ENCODE measurements at places on chromosomes 13 and 19.

GRCh38 chr13:34897220-34897619, 44.9 kb upstream of the NBEA start:
- DNase-seq = no peak

- DNase-seq = no peak
Measured at GRCh38 chr13:50220938-50221337, 205.7 kb downstream of the KCNRG start.

DNA sequence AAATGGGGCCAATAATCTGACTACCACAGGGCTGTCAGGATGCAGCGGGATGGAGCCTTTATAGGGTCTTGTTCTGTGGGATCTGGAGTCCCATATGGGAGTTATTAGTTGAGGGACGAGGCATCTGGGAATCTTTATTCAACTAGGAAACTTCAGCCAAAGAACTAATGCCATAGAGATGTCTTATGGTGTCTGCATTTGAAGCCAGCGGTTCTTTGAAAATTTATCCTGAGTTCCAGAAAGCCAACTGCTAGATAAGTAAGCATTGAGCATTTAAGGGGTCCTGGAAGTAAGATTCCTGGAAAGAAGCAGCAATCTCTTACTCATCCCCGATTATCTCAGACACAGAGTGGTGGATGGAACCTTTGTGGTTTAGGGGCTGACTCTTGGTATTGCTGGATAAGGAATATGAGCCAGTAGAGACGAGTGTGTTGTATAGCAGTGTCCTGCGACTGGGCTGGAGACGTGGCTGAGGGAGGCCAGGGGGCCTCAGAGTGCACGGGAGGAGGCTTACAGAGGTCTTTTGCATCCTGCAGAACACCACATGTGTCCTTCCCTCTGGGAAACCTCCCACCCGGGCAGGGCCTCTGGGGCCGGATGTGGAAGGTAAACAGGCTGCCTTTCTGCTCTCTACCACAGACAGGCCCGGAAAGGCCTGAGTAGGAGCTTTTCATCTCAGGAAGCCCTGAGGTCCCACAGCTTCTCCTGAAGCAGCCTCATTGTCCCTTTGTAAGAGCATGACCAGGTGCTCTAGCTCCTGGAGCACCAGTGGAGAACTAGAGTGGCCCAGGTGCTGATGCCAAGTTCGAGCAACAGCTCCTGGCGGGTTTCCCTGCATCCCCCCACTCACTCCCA, 28.8 kb downstream of the ACTN4 start:
- DNase-seq = no peak

DNA sequence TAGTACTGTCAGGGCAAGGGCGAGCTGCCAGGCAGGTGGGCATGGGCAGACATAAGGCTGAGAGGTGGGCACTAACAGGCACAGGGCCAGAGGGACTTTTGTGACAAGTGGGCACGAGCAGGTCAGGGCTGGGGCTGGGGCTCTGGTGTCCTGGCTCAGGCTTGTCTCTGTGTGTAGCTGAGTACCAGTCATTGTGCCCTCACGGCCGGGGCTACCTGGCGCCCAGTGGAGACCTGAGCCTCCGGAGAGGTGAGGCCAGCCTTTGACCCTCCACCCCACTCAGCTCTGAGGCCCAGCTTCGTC, 21.6 kb downstream of the LTBP4 start:
- no peak for DNase-seq

DNA sequence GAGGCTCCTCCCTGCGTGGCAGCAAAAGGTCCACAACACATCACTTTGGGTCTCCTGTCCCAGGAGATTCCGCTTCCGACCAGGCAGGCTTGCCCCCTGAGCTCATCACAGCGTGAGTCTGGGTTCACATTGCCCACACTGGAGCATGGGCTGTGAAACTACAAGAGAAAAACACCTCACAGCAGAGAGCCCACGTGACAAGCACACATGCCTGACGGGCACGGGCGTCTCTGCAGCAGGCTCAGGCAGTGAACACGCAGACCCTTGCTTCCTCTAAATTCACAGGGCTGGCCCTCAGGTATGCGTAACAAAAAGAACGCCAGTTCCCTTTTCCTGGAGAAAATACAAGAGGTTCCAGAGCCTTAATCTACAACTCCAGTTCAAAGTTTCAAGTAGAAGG, 41.9 kb downstream of the RASA3 start:
- DNase-seq = no peak

GRCh38 chr13:79097201-79097600, 308.9 kb downstream of the RBM26 start:
- no peak for DNase-seq

GRCh38 chr19:58392945-58393724, 2.3 kb upstream of the RNF225 start:
- DNase-seq = no peak

DNA sequence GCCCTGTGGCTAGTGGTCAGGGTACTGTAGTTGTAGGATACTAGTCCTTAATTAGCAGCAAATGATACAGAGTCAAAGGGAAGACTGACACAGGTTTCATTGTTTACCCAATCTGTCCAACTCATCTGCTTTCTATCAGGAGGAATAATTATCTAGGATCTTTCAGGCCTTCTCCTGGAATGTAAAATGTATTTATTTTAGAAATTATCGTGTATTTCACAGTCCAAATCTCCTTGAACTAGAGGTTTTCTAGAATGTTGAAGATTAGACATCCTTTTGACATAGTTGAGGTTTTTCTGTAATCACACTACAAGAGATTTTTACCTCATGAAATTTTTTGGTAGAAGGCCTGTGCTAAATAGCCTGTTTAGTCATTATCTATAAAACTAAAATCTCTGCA, 1694.8 kb upstream of the PCDH20 start:
- peak; percentile 32 for DNase-seq

GRCh38 chr19:56306016-56306415, 8.6 kb downstream of the ZSCAN5A start:
- no peak for DNase-seq

DNA sequence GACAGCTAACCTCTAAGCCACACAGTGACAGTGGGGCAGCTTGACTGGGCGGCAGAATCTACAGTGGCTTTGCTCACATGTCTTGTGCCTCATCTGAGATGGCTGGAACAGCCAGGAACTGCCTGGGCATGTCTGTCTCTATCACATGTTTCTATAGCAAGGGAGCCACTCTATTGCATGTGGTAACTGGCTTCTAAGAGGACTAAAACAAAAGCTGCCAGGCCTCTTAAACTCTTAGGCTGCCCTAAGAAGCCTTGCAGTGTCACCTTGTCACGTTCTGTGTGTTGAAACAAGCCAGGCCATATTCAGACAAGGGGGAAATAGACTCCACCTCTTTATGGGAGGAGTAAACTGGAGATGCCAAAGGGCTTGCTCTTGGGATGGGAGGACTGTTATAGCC, 122.9 kb upstream of the MAB21L1 start:
- no peak for DNase-seq

DNA sequence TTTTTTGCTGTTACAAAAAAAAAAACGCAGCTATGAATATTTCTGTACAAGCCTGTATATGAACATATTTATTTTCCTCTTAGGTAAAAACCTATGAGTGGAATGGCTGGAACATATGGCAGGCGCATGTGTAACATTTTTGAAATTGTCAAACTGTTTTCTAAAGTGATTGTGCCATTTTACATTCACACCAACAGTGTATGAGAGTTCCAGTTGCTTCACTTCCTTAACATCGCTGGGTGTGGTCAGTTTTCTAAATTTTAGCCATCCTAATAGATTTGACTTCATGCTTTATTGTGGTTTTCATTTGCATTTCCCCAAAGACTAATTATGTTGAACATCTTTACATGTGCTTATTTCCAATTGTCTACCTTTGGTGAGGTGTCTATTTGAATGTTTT, 306.8 kb downstream of the KCNRG start:
- DNase-seq = no peak

GRCh38 chr19:2171349-2172145, 7.8 kb downstream of the DOT1L start:
- no peak for DNase-seq

DNA sequence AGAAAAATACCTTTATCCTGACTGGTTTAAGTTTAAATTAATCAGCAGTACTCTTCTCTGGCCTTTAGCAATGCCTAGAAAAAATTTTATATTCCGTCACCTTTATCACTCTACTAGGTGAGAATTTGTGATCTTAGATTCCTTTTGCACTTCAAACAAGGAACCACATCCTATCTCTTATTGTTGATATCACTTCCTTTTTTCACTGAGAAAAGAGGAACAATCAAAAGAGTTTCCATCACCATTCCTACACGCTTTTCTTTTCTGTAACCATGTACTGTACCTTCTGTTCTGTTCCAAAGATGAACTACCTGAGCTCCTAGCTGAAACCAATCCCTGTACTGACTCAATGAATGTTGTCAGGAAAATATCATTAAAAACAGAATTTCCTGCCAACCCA, 1379.0 kb upstream of the MIR17HG start:
- DNase-seq = no peak

- no peak for DNase-seq
Measured at GRCh38 chr13:78659450-78659730, 435 bp upstream of the OBI1 start.

- no peak for DNase-seq
Measured at GRCh38 chr13:73496711-73497110, 437.9 kb downstream of the KLF5 start.

DNA sequence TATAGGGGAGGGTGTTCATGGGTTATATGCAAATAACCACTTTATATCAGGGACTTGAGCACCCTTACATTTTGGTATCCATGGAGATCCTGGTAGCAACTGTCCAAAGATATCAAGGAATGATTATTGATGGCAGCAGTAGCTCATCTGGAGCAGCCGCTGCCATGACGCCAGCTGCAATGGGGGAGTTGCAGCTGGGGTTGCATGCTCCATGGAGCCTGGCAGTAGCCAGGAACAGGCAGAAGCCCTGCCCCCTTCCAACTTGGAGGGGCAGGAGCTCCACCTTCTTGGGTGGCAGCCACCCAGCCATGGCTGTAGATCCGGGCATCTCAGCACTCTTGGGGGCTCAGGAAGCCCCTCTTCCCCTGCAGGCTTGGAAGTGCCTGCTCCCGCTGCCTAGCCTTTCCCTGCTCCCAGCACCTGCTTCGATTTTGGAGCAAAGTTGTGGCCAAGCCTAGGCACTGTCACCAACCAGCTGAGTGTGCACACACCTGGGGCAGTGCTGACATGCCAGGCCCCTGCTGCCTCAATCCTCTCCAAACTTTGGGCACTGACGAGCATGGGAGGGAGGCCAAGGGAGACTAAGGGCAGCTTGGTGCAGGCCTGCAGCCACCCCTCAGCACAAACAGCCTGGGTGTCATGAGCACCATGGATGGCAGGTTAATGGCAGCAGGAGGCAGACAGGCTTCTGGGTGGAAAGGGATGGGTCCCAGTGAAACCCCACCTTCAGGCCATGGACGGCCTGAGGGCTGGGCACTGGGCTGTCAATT, 235.6 kb upstream of the CSNK1A1L start:
- DNase-seq = no peak

DNA sequence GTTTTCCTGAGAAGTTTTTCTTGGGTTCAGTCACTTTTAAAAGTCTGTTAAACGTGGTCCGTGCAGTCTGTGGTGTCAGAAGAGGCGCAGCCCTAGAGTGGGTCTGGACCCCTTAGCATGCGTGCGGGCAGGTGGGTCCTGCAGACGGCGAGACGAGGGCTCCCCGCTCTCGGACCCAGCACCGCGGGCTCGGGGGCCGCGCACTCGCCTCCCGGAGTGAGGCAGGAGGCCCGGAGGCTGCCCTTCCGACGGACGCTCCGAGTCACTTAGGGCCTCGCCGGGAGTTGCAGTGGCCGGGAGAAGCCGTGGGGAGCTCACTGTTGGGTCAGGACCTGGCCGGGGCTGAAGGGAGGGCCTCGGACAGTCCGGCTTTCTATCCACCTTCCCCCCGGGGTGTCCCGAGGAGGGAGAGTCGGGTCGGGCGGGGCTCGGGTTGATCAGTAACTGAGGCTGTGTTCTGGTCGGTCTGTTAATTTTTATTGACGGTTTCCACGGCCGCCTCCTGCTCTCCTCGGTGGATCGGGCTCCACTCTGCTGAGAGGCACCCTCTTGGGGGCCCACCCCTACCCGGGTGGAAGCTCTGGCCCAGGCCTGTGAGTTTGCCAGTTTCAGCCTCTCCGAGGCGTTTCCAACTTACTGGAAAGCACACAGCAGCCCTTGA, 1.3 kb downstream of the PTBP1 start:
- no peak for DNase-seq

Measured in AG09309 (cell line).